Natural killer cell treated with Interleukin-12 subunit alpha and Interleukin-12 subunit beta and Interleukin-15 and Interleukin-18, amount 100 ng/mL, for 72 hours (primary cell): ENCODE measurements at places on chromosomes 2 and 18. TPM values are rescaled to one million over a fixed set of nuclear protein-coding genes. Genes with fewer than 3 reads are reported as not detected.
A peak's percentile ranks its signal among the peaks of the same experiment; 100 is the strongest.

DNA sequence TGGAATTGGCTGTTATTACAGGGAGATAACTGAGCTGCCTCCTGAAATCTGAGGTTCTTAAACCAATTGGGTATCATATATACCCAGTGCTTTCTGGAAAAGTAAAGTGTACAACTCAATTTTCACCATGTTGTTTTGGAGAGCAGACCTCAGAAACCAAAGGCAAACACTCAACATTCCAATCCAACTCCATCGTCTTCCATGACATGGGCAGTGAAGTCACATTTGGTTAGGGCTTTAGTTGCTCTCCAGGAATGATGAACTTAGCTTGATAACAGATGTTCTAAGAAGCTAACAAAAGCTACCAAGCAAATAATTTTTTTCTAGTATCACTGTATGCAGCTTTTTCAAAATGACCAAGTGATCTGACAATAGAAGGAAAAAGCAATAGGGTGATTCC is 107.0 kb upstream of the SLC35G4 start:
- DNase-seq = no peak
- peaks cover 14% of the 10 kb centered on the region for H3K27me3 ChIP-seq
- no peak overlapping the region for H3K4me3 ChIP-seq
- no peaks in the 10 kb centered on the region for H3K4me1 ChIP-seq

DNA sequence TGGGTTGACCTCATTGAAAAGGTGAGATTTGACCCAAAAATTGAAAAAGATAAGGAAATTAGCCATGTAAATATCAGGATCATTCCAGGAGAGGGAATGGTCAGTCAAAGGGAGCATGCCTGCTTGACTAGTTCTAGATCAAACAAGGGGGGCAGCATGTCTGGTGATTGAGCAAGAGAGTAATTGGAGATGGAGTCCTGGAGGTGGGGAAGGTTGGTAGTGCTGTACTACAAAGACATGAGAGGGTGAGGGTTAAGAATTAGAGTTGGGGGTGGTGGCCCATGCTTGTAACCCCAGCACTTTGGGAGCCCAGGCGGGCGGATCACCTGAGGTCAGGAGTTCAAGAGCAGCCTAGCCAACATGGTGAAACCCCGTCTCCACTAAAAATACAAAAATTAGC is 2.0 kb downstream of the MRPL30 start:
- no peaks in the 10 kb centered on the region for H3K27me3 ChIP-seq
- peaks cover 5% of the 10 kb centered on the region for H3K36me3 ChIP-seq
- H3K27ac ChIP-seq = no peak overlapping the region
- peaks cover 24% of the 10 kb centered on the region for H3K4me1 ChIP-seq
- peak overlapping the region; percentile 47 for H3K4me3 ChIP-seq
- DNase-seq = no peak

GRCh38 chr2:185044323-185044874 is 446.1 kb downstream of the ZNF804A start:
- H3K27ac ChIP-seq = no peak overlapping the region
- no peaks in the 10 kb centered on the region for H3K4me1 ChIP-seq
- peaks cover 17% of the 10 kb centered on the region for H3K36me3 ChIP-seq
- no peaks in the 10 kb centered on the region for H3K27me3 ChIP-seq

Gene FASTKD2
- total RNA-seq = 34.6 TPM

DNA sequence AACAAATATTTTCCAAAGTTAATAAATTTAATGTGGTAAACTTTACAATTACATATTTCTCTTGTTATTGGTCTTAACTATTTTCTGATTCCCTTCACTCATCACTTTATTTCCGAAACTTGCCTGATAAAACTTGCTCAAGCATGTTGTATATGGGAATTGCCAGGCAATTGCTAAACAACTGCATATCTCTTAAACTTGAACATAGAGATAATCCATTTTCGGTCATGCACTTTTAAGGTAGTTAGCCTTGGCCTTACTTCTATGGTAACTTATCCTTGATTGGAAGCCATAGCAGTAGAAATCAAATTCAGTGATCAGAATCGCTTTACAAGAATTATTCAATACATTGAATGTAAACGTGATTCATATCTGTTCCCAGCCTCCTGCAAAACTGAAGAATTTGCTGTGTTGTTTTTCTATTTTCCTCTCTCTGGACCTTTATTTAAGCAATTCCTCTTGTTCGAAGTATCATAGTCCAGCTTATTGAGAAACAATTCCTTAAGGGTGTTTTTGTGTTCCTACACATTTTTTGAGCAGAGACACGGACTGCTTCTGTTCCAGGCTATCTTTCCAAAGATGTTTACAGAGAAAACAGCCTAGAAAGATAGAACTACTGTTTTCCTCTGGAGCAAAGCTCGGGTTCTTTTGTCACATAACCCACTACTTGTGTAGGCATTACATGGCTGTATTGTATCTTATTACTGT is 674.3 kb downstream of the IRS1 start:
- H3K27me3 ChIP-seq = no peaks in the 10 kb centered on the region
- no peak overlapping the region for H3K27ac ChIP-seq
- no peak overlapping the region for H3K4me3 ChIP-seq
- H3K36me3 ChIP-seq = no peaks in the 10 kb centered on the region
- H3K4me1 ChIP-seq = no peaks in the 10 kb centered on the region

DNA sequence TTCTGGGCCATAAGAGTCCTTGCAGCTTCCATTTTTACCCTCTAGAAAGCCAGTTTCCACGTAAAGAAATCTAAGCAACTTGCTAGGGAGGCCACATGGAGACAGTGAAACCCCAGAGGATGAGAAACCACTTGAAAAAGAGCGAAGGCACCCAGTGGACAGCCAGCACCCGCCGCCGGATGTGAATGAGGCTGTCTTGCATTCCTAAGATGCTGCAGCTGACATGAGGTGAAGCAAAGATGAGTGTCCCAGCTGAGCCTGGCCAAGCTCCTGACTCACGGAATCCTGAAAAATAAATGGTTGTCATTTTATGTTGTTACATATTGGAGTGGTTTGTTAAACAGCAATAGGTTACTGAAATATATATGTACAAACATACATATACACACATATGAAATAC is 65.9 kb upstream of the STPG4 start:
- no peaks in the 10 kb centered on the region for H3K4me1 ChIP-seq
- no peaks in the 10 kb centered on the region for H3K27me3 ChIP-seq
- no peak overlapping the region for H3K27ac ChIP-seq
